Uterus (tissue), 4 donors: ENCODE measurements at places on chromosomes 5 and 9. TPM values are rescaled to one million over a fixed set of nuclear protein-coding genes. Genes with fewer than 3 reads are reported as not detected.
A peak's percentile ranks its signal among the peaks of the same experiment; 100 is the strongest.

GAPT gene
- total RNA-seq: 6.8 TPM

SOX30 gene
- total RNA-seq: not detected

LRSAM1 gene
- total RNA-seq: 25.9 TPM

NMRK1 gene
- total RNA-seq: 17.6 TPM

GRCh38 chr9:121711281-121711680 is 59.8 kb downstream of the DAB2IP start:
- no peak overlapping the region for H3K4me3 ChIP-seq
- H3K36me3 ChIP-seq: no peaks in the 10 kb centered on the region
- H3K27me3 ChIP-seq: no peaks in the 10 kb centered on the region
- no peak overlapping the region for H3K27ac ChIP-seq
- no peaks in the 10 kb centered on the region for H3K4me1 ChIP-seq

DNA sequence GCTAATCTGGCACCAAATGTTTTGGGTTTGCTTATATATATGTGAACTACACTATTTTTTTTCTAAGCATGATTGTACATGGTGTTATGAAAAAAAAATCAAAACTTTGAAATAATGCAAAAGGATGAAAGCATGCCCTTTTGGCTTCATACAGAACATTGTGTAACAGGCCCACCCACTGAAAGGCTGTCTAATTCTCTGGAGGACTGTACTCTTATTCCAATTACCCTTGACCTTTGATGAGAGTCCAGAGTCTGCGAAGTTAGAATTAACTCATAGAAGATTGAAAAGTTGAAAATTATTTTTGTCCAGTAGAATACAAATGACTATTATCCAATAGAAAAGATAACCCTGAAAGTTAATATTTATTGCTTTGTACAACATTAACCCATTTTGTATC is 117.4 kb downstream of the ADAMTS12 start:
- no peaks in the 10 kb centered on the region for H3K36me3 ChIP-seq
- no peak overlapping the region for H3K4me3 ChIP-seq
- H3K27me3 ChIP-seq: no peaks in the 10 kb centered on the region
- DNase-seq: no peak
- H3K4me1 ChIP-seq: peaks cover 5% of the 10 kb centered on the region

- H3K27me3 ChIP-seq: no peaks in the 10 kb centered on the region
- no peak overlapping the region for H3K27ac ChIP-seq
- H3K4me3 ChIP-seq: no peak overlapping the region
- no peak for DNase-seq
- H3K36me3 ChIP-seq: no peaks in the 10 kb centered on the region
- no peaks in the 10 kb centered on the region for H3K4me1 ChIP-seq
Observed at GRCh38 chr9:97863314-97863713, 10.3 kb downstream of the FOXE1 start.

GRCh38 chr9:113882181-113882580 is 6.1 kb downstream of the ZNF618 start:
- no peaks in the 10 kb centered on the region for H3K27me3 ChIP-seq

DNA sequence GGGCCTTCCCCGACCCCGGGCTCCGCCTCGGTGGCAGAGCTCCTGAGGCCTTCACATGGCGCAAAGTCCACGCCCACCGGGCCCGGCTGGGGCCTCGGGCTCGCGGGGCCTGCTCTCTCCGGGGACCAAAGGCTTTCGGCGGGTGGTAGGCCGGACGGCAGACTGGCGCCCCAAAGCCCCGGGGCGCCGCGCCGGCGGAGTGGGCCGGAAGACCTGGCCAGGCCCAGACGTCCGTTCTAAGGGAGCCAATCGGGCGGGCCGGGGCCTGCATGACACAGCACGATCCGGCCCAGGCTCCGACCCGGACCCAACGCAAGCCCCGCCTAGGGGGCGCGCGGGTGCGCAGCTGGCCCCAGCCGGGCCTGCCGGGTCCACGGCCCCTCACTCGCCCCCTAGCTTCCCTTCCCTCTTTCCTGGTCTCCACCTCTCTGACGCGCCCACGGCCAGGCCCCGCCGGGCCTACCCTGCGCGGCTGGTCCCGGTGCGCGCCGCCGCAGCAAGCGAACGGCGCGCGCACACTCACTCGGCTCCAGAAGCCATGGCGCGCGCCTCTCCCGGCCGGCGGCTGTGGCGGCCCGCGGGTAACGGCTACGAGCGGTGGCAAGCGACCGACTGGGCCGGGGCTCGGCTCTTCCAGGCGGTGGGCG is 488 bp downstream of the VCP start:
- H3K27ac ChIP-seq: peak overlapping the region; percentile 100
- DNase-seq: peak; percentile 79
- H3K4me3 ChIP-seq: peak overlapping the region; percentile 54
- H3K27me3 ChIP-seq: no peaks in the 10 kb centered on the region
- H3K36me3 ChIP-seq: no peaks in the 10 kb centered on the region
- H3K4me1 ChIP-seq: peaks cover 20% of the 10 kb centered on the region

DNA sequence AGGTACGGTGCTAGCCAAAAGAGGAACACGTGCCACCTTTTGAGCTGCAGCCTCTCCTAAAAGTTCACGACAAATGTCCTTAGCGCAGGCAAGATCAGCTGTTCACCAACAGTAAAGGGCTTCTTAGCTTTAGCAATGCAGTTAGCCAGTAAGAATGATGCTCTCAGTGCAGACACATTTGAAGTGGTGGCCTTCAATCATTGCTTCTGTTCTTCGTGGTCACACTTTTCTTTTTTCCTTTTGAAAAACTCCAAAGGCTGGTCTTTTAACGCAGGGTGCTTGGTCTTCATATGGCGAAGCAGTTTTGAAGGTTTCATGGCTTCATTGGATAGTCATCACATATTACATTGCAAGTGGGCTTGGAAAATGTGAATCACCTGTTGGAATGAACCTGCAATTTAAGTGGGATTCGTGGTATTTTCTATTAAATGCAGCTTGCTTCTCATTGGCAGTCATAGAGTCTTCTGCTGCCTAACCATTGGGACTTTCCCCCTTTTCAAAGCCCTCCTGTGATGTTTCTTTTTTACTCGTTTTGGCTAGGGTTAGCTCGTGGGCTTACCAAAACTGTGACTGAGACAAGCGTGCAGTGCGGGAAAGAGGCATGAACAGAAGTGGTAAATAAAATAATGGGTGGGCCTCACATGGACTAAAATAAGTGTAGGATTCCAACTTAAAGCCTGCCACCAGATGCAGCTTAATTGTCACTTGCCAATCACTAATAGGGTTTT is 100.9 kb downstream of the MRPL36 start:
- H3K27me3 ChIP-seq: no peaks in the 10 kb centered on the region
- H3K36me3 ChIP-seq: no peaks in the 10 kb centered on the region

DNA sequence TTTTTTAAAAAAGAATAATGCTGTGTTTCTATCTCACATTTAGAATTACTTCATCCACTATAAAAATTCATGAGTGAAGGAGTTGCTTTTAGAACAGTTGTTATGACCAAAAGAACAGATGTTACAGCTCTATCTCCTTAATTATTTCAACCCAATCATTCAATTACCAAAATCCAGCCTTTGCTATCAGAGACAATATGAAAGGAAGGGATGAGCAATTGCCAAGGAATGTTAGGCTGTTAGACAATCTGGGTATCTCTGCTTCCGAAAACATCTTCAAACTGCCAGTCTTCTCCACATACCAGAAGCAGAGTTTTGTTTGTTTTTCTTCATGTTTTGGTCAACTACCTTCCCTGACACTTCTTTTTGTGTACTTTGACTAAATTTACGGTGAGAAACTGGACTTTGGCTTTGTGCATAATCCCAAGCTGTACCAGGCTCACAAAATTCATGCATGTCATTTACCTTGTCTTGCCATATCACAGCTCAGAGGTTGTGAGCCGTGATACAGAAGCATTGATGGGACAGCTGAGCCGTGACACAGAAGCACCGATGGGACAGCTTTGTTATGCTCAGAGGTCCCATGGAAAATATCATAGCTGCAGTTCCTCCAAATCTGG is 405.5 kb downstream of the KIF4B start:
- no peaks in the 10 kb centered on the region for H3K4me1 ChIP-seq
- H3K4me3 ChIP-seq: no peak overlapping the region
- no peaks in the 10 kb centered on the region for H3K27me3 ChIP-seq
- no peak for DNase-seq

DNA sequence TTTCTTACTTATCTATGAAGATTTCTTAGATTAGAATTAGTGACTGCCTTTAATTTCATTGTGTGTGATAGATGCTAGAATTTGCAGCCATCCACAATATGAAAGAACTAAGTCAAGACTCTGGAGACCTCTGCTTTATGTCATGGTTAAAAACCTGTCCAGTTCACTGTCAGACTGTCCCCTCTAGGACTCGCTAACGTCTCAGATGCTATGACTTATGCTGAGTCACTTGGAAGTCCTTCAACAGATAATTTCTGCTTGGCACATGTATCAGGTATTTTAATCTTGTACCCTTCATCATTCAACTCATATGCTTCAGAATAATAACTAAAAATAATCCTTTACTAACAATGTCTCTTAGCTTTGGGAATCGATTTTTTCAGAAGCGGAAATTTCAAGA is 230.5 kb upstream of the DMAC1 start:
- no peak for DNase-seq
- H3K27ac ChIP-seq: no peak overlapping the region
- no peaks in the 10 kb centered on the region for H3K4me1 ChIP-seq
- H3K36me3 ChIP-seq: no peaks in the 10 kb centered on the region

DNA sequence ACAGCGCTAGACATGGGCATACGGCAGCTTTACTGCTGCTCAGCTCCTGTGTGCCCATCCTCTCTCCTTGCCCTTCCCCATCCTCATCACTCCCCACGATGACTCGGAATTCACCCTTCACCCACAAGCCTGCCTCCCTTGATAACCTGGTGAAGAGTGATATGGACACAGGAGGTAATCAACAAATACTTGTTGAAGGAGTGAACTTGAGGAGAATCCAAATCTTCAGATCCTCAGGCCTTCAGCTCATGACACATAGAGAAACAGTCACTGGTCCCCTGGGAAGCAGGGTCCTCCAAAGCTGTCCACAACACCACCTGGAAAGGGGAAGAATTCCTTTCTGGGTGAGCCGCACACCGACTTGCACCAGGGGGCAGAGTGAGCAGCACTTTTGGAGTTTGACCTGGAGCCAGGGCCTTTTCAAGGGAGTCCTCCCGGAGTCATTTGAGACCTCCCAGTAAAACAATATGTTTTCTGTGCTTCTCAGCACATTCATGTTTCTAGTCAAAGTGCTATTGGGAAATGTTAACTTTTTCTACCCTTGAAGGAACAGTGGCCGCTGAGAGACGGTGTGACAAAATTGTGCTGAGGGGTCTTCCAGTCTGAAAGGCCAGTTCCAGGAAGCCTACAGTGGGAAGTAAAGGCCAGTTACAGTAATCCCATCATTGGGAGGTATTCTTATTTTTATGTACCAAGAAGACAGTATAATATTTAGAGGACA is 332.3 kb downstream of the CWC27 start:
- H3K4me1 ChIP-seq: no peaks in the 10 kb centered on the region
- peak; percentile 35 for DNase-seq
- no peak overlapping the region for H3K27ac ChIP-seq
- no peaks in the 10 kb centered on the region for H3K36me3 ChIP-seq
- H3K4me3 ChIP-seq: no peak overlapping the region

DNA sequence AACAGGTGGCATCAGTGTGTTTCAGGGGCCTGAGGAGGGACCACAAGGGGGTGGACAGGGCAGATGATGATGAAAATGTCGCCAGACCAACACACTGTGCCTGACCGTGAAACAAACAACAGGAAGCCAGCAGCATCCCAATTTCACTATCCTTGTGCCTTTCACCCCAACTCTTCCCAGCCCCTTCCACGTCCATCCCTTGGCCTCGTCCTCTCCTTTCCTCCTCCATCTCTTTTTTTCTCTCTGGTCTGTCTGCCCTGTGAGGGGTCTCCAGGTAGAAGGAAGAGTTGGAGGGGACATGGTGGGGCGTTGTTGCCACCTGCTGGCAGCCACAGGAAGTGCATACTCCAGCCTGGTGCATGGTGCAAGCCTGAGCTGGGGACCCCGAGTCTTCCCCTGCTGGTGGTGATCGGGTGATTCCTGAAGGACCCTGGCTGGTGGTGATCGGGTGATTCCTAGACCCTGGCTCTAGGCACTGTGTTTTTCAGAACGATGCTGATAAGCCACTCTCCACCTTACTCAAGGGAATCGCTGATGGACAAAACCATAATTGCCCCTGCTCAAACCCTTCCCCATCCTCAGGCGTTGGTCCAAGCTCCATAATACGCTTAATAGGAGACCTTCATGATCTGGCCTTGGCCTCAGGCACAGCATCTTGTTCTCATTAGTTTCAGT is 21.7 kb upstream of the NSD1 start:
- H3K36me3 ChIP-seq: no peaks in the 10 kb centered on the region
- no peak overlapping the region for H3K4me3 ChIP-seq
- DNase-seq: peak; percentile 63
- no peaks in the 10 kb centered on the region for H3K27me3 ChIP-seq

DNA sequence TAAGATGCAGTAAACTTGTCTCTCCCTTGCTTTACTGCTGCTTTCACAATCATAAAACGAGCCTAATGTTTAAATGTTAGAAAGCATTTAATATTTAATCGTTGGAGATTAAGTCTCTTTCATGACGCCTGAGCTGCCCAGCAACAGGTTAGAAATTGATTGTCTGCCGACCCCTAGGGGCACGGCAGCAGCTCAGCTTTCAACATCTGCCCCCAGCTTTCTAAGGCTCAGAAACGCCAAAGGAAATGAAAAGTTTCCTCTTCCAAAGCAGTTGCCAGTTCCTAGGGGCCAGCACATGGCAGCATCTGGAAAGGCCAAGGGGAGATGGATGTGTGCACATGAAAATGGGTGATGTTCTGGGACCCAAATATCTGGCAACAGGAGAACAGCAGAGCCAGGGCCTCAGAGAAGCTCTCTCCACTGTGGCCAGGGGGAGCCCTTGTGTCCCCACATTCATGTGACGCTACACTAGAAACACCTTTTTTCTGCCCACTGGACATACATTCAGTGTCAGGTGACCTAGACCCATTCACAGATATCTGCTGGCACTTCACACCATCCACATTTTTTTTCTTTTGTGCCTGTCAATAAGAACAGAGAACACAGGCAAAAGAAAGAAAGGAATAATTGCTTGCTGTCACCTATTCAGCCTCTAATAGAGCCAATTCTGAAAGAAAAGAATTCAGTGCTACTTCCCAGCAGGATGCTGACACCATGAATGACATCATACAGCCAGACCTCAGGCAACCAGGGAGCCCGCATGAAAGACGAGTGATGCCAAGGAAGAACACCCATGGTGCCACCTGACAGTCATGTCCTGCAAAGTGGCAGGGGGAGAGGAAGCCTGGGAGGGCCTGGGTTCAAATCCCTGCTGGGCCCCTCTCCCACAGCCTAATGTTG is 205.0 kb upstream of the TAS2R1 start:
- H3K4me3 ChIP-seq: no peak overlapping the region
- no peak for DNase-seq
- H3K4me1 ChIP-seq: no peaks in the 10 kb centered on the region
- H3K36me3 ChIP-seq: no peaks in the 10 kb centered on the region
- no peak overlapping the region for H3K27ac ChIP-seq

GRCh38 chr9:120362446-120362845 is 217.5 kb downstream of the CDK5RAP2 start:
- no peak overlapping the region for H3K27ac ChIP-seq
- no peaks in the 10 kb centered on the region for H3K36me3 ChIP-seq
- H3K27me3 ChIP-seq: no peaks in the 10 kb centered on the region
